ENCODE measurements at places on chromosomes 7 and 10.

- H3K4me3 ChIP-seq, result no peak overlapping the region
- no peak for DNase-seq
- no peak overlapping the region for H3K27ac ChIP-seq
- no peaks in the 10 kb centered on the region for H3K27me3 ChIP-seq
Observed at GRCh38 chr7:147161405-147161804, 1044.8 kb downstream of the CNTNAP2 start.

GRCh38 chr7:49773218-49773935 is at the start of gene VWC2:
Gene VWC2 (plus strand): TSS chr7:49773638. CDS start chr7:49775436, 1,798 bp downstream.
- H3K4me1 ChIP-seq, result peaks cover 5% of the 10 kb centered on the region
- no peak for DNase-seq
- H3K4me3 ChIP-seq, result no peak within 1 kb of the TSS
- H3K27me3 ChIP-seq, result peaks cover 59% of the 10 kb centered on the region

DNA sequence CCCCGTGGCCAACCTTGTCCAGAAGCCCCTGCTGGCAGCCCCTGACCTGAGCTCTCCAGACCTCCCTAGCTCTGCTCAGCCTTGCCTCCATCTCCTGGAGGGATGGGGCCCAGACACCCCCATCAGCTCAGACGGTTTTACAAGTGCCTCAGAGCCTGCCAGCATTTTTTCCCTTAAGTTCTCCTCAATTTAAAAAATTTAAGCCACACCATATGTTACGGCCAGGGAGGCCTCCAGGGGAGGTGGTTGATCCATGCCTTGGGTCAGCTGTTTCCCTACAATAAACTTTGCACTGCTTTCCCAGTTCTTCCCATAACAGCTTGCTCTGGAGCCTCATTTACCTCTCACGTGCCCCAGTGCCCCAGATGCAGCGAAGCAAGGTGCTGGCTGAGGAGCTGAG is 143.5 kb downstream of the RGS10 start:
- peaks cover 6% of the 10 kb centered on the region for H3K4me1 ChIP-seq
- no peaks in the 10 kb centered on the region for H3K36me3 ChIP-seq
- DNase-seq, result no peak
- H3K4me3 ChIP-seq, result no peak overlapping the region
- no peaks in the 10 kb centered on the region for H3K27me3 ChIP-seq

- no peaks in the 10 kb centered on the region for H3K4me1 ChIP-seq
- no peak overlapping the region for H3K27ac ChIP-seq
- H3K4me3 ChIP-seq, result no peak overlapping the region
- H3K36me3 ChIP-seq, result no peaks in the 10 kb centered on the region
- H3K27me3 ChIP-seq, result no peaks in the 10 kb centered on the region
Observed at GRCh38 chr10:59098831-59099452, 77.5 kb upstream of the PHYHIPL start.

- no peak for DNase-seq
- H3K36me3 ChIP-seq, result peaks cover 34% of the 10 kb centered on the region
- H3K4me1 ChIP-seq, result no peaks in the 10 kb centered on the region
- no peak overlapping the region for H3K4me3 ChIP-seq
Observed at GRCh38 chr7:105163718-105164117, 149.7 kb downstream of the KMT2E start.

DNA sequence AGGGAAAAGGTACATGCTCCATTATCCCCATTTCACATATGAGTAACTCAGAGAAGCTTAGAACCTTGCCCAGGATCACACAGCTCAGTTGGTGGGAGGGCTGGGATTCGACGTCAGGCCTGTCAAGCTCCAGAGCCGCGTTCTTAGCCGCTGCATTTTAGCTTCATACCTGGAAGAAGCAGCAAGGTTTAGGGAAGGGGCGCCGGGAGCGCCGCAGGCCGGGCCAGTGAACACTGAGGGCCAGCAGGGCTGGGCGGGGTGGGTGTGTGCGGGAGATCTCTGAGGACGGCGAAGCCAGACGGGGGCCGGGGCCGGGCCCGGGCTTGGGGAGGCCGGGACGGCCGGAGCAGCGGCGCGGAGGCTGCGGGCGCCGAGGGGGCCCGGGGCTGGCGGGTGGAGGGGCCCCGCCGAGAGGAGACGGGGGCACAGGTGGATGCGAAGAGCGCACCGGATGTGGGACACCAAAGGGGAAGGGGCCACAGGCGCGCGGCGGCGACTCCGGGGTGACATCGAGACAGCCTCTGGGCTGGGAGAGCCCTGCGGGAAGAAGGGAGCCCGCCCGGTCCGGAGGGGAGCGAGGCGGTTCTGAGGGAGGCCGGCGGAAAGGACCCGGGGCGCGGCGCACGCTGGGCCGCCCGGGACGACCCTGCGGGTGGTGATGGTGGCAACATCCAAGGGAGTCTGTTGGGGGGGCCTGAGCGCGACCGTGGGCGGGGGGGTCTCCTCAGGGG is 498 bp downstream of the NDST2 start:
- peaks cover 44% of the 10 kb centered on the region for H3K4me1 ChIP-seq
- peak overlapping the region; percentile 91 for H3K27ac ChIP-seq
- peak overlapping the region; percentile 87 for H3K4me3 ChIP-seq
- peak; percentile 74 for DNase-seq

- no peak overlapping the region for H3K27ac ChIP-seq
- DNase-seq, result no peak
- no peak overlapping the region for H3K4me3 ChIP-seq
- H3K36me3 ChIP-seq, result no peaks in the 10 kb centered on the region
Observed at GRCh38 chr10:23606456-23606855, 167.6 kb downstream of the OTUD1 start.

DNA sequence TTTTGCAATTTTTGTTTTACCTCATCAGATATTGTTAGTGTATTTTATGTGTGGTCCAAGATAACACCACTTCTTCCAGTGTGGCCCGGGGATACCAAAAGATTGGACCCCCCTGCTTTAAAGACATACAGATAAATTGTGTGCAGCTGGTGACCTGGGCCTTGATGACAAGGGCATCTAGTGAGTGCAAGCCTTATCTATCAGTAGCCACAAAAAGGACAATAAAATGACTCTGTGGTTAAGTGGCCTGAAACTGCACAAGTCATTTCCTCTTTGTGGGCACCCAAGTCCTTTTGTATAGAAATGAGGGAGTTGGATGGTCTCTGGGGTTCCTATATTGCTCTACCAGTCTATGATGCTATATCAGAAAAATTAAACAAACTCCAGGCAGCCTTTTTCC is 98.1 kb downstream of the PARD3 start:
- H3K4me3 ChIP-seq, result no peak overlapping the region
- H3K27ac ChIP-seq, result no peak overlapping the region
- no peaks in the 10 kb centered on the region for H3K27me3 ChIP-seq
- H3K4me1 ChIP-seq, result peaks cover 6% of the 10 kb centered on the region
- H3K36me3 ChIP-seq, result no peaks in the 10 kb centered on the region

DNA sequence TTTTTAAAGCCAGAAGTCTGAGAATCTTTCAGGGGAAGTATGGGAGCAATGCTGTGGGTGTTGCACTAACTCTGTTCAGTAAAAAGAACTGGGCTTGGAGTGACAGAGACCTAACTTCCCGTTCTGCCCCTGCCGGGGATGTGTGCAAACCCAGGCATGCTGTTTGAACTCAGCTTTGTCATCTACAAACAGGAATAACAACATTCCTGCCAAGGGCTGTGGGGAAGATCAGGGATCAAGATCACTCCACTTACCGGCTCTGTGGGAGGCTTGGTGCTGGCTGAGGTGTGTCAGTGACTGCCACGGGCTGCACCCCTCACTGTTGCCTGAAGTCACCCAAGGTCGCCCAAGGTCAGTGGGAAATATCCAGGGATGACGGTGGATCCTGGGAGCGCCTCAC is 23.1 kb upstream of the DRGX start:
- H3K27ac ChIP-seq, result no peak overlapping the region
- H3K27me3 ChIP-seq, result peaks cover 20% of the 10 kb centered on the region
- no peak for DNase-seq

DNA sequence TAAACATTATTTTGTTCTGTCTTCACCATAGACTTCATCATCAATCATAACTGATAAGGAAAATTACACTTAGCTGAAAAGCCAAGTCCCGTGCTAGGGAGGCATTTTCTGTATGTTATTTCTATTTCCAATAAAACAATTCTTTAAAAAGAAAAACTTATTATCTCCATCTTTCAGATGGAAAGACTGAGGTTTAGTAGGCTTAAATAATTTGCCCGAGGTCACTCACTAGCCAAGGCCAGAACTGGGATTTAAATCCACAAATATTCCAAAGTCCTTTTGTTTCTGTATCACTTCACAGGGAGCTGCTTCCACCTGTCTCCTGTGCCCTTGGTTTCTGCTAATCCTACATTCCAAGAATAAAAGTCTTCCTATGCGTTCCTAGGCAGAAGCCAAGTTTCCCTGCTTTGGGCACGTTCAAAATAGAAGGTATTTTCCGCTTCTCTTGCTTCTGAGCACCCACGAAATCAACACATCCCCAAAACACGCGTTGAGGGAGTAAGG is 732 bp downstream of the CPVL start:
- DNase-seq, result no peak
- H3K27me3 ChIP-seq, result peaks cover 51% of the 10 kb centered on the region
- H3K4me3 ChIP-seq, result peak overlapping the region; percentile 63
- no peak overlapping the region for H3K27ac ChIP-seq

DNA sequence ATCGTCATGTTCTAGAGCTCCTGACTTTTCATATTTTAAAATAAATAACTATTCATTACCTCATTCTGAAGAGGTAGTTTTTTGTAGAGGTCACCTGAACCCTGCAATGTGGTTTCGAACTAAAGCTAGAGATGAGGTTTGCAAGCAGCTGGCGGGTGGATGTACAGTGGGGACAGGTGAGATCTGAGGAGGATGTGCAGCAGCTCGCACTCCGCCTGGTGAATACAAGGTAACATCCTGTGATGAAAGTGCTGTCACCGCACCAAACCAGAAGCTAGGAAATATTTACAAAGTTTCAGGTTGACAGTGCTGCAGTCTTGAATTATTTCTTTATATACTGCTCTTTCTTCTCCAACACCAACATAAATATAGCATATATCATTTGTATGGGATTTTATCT is 26.5 kb downstream of the NDUFB2 start:
- H3K27me3 ChIP-seq, result no peaks in the 10 kb centered on the region
- H3K36me3 ChIP-seq, result no peaks in the 10 kb centered on the region
- H3K27ac ChIP-seq, result no peak overlapping the region
- peaks cover 14% of the 10 kb centered on the region for H3K4me1 ChIP-seq
- H3K4me3 ChIP-seq, result no peak overlapping the region

- peaks cover 11% of the 10 kb centered on the region for H3K4me1 ChIP-seq
- no peak overlapping the region for H3K27ac ChIP-seq
- no peak overlapping the region for H3K4me3 ChIP-seq
- DNase-seq, result no peak
- peaks cover 14% of the 10 kb centered on the region for H3K27me3 ChIP-seq
Observed at GRCh38 chr7:112511451-112512202, 30.8 kb downstream of the LSMEM1 start.

GRCh38 chr7:105940109-105940508 is 23.0 kb upstream of the CDHR3 start:
- DNase-seq, result no peak
- H3K27me3 ChIP-seq, result peaks cover 3% of the 10 kb centered on the region
- H3K27ac ChIP-seq, result no peak overlapping the region
- H3K4me3 ChIP-seq, result no peak overlapping the region
- H3K36me3 ChIP-seq, result no peaks in the 10 kb centered on the region

- DNase-seq, result no peak
- H3K4me1 ChIP-seq, result no peaks in the 10 kb centered on the region
- H3K36me3 ChIP-seq, result no peaks in the 10 kb centered on the region
- H3K27me3 ChIP-seq, result no peaks in the 10 kb centered on the region
Observed at GRCh38 chr7:3980300-3980643, 679.2 kb downstream of the SDK1 start.

GRCh38 chr7:151062399-151063211 is 3.2 kb downstream of the SLC4A2 start:
- no peak for DNase-seq
- H3K36me3 ChIP-seq, result peaks cover 8% of the 10 kb centered on the region
- H3K27me3 ChIP-seq, result no peaks in the 10 kb centered on the region
- no peak overlapping the region for H3K27ac ChIP-seq
- peaks cover 22% of the 10 kb centered on the region for H3K4me1 ChIP-seq
- H3K4me3 ChIP-seq, result no peak overlapping the region

GRCh38 chr7:37769291-37769690 is 79.1 kb upstream of the NME8 start:
- H3K27ac ChIP-seq, result no peak overlapping the region
- no peak overlapping the region for H3K4me3 ChIP-seq
- DNase-seq, result no peak
- peaks cover 3% of the 10 kb centered on the region for H3K27me3 ChIP-seq
- peaks cover 7% of the 10 kb centered on the region for H3K4me1 ChIP-seq

- no peak overlapping the region for H3K4me3 ChIP-seq
- H3K36me3 ChIP-seq, result no peaks in the 10 kb centered on the region
- no peak overlapping the region for H3K27ac ChIP-seq
- peaks cover 28% of the 10 kb centered on the region for H3K4me1 ChIP-seq
Observed at GRCh38 chr7:47941136-47941844, 7.0 kb downstream of the PKD1L1 start.

DNA sequence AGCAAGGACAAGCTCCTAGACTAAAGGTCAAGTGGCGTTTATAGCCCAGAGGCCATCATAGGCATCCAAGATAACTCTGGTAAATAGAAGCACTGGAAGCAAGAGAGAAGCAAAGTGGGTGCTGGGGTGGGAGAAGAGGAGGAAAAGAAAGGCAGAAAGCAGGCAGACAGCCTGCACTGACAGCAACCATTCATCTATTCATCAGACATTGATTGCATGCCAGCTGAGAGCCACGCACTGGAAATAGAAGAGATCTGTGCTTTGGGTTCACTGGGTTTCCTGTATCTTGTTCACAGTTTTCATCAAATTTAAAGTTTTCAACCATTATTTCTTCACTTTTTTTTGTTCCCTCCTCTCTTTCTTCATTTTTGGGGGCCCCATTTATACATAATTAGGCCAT is 4.7 kb upstream of the SLIT1 start:
- H3K27me3 ChIP-seq, result peaks cover 62% of the 10 kb centered on the region
- H3K36me3 ChIP-seq, result no peaks in the 10 kb centered on the region
- no peak overlapping the region for H3K4me3 ChIP-seq
- peaks cover 9% of the 10 kb centered on the region for H3K4me1 ChIP-seq

GRCh38 chr7:132743974-132744373 is 167.7 kb upstream of the PLXNA4 start:
- no peaks in the 10 kb centered on the region for H3K36me3 ChIP-seq
- H3K27me3 ChIP-seq, result peaks cover 18% of the 10 kb centered on the region
- no peaks in the 10 kb centered on the region for H3K4me1 ChIP-seq
- no peak overlapping the region for H3K27ac ChIP-seq
- DNase-seq, result no peak

DNA sequence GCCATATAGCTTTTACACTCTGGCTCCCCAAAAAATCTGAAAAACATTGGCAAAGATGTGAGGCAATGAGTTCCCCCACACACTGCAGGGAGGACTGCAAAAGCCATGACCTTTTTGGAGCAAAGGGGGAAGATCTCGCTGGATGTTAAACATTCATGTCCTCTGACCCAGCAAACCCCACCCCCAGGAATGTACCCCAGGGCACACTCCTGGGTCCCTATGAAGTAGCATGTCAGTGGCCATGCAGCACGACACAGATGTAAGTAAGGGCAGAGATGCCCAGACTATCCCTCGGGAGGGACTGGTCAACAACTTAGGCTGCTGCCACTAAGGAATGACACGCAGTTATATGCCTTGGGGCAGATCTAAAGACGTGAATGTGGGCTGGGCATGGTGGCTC is 100.6 kb downstream of the DLG5 start:
- no peak for DNase-seq
- no peaks in the 10 kb centered on the region for H3K4me1 ChIP-seq

GRCh38 chr10:33082373-33082895 is 124.4 kb upstream of the ITGB1 start:
- H3K4me3 ChIP-seq, result no peak overlapping the region
- peaks cover 8% of the 10 kb centered on the region for H3K4me1 ChIP-seq
- H3K27ac ChIP-seq, result no peak overlapping the region
